SK-MEL-5 (cell line): ENCODE measurements at places on chromosomes 3 and 15.
A peak's percentile ranks its signal among the peaks of the same experiment; 100 is the strongest.

DNA sequence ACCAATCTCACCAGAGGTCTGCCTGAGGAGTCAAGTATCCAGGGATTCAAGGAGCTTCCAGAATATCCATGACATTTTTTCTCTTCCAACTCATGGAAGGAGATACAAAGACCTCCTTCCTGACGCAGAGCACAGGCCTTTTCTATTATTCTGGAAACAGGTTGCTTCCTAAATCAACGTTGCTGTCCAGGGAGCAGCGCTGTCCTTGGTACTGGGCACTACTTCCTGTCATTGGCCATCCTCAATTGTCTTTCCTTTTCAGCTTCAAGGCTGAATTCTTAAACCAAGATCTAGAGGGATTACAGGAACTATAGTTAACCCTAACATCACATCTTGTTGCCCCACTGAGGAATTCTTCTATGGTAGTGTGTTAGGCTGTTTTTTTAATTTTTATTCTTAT lies 50.4 kb upstream of the TBC1D21 start:
- peak; percentile 8 for DNase-seq

- DNase-seq, result peak; percentile 5
These were observed 6.8 kb upstream of the TRIM69 start for GRCh38 chr15:44729408-44730127.

- DNase-seq, result no peak
These were observed 1.2 kb downstream of the CLN6 start for GRCh38 chr15:68228143-68228970.

DNA sequence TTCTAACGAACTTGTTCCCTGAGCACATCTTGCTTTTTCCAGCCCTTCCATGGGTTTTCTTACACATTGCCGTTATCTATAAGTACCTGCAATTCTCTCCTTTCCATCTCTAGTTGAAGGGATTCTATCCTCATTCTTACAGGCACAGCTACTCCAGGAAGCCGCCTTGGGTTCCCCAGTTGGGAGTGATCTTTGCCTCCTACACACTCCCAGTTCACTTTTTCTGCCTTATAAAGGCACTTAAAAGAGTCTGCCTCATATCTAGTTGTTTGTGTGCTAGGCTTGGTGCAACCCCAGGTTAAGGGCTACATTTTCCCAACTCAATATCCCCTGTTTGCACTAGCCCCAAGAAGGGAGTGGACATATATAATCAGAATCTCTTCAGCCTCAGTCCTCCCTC lies 44.0 kb upstream of the IREB2 start:
- no peak for DNase-seq

- DNase-seq, result peak; percentile 53
These were observed at the start of gene CTSH for GRCh38 chr15:78944669-78945407. TSS of gene CTSH (minus strand) at chr15:78945046. CDS start at chr15:78944981, 65 bp downstream.

DNA sequence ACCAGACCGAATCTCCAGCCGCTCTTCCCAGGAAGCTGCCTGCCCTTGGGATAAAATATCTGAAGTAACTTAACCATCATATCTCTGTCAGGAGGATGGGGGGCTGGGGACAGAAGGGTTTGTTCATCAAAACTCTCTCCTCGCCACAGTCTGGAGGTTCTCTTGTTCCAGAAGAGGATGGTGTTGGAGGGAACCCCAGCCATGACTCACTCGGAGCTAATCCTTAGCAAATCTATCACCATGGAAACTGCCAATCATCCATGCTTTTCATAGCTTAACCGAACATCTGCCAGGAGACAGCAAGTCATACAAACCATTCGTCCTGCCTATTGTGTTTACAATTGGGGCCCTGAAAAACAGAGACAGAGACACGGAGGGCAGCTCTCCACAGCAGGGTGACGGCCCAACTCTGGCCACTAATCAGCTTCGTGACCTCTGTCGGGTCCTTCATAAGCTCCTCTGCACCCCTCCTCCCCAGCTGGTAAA lies 73.8 kb upstream of the HEG1 start:
- DNase-seq, result no peak

DNA sequence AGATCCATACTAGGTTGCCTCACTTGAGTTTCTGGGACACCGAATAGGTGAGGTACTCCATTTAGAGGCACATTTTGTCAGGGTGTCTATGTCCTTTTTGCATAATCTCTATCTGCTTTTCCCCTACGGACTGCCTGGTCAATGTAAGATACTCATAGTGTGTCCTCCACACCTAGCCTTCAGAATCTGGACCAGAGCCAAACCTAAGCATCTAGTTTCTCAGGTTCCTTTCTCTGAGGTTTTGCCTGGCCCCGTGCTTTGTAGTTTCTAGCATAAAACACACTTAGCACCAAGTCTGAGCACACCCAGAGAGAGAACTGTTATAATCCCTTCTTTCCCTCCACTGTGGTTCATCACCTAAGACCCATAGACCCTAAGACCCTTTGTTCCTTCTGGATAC lies 105.9 kb upstream of the MLF1 start:
- no peak for DNase-seq

GRCh38 chr15:77421370-77421700 lies 647 bp downstream of the HMG20A start:
- no peak for DNase-seq

DNA sequence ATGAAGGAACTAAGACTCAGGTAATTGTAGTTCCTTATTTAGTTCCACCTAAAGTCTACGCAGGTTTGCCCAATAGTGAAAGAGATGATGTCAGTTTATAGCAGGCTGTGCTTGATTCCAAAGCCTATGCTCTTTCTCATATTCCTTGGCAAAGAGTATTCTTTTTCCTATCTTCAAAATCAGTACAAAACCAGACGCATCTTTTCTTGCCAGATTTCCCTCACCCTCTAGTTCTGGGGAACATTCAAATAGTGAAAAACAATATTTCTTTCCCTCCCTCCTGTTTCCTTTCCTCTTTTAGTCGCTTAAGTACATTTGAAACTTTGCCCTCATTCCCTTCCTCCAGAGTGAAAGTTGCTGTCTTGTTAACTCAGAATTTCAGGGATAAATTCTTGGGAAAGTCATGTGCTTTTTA lies 134.6 kb upstream of the PDZRN3 start:
- no peak for DNase-seq

- no peak for DNase-seq
These were observed 126.8 kb upstream of the RASGRP1 start for GRCh38 chr15:38691377-38691776.

- no peak for DNase-seq
These were observed 50.0 kb upstream of the DGKG start for GRCh38 chr3:186411994-186412393.

GRCh38 chr3:182035324-182035723 lies 323.6 kb downstream of the SOX2 start:
- DNase-seq, result no peak

- DNase-seq, result no peak
These were observed 26.4 kb downstream of the GNB5 start for GRCh38 chr15:52164631-52165265.

GRCh38 chr15:73298522-73299245 lies 70.1 kb downstream of the HCN4 start:
- no peak for DNase-seq

- no peak for DNase-seq
These were observed 11.2 kb upstream of the HHLA2 start for GRCh38 chr3:108285176-108285575.

DNA sequence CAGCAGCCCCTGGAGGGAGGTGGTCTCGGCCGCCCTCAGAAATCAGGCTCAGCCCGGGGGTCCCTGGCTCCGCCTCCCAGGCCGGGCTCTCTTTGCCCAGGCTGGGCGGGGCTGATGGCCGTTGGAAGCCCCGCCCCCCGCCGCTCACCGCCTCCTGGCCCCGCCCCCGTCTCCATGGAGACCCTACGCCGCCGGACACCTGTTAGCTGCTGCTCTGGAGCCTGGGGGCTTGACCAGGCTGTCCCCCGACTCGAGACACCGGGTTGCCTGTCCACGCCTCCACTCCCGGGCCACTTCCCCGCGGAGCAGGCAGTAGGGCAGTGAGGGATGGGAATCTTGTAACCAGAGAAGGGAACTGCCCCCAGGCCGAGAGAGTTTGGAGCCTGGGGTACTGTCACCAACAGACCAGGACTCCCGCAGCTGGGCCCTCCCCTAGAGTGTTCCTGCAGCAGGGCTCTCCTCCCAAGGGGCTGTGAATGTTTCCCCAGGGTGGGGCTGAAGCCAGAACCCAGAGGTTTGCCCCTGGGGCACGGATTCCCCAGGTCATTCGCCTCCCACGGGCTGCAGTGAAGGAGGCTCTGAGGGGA lies 27.8 kb upstream of the RPL32 start:
- no peak for DNase-seq

DNA sequence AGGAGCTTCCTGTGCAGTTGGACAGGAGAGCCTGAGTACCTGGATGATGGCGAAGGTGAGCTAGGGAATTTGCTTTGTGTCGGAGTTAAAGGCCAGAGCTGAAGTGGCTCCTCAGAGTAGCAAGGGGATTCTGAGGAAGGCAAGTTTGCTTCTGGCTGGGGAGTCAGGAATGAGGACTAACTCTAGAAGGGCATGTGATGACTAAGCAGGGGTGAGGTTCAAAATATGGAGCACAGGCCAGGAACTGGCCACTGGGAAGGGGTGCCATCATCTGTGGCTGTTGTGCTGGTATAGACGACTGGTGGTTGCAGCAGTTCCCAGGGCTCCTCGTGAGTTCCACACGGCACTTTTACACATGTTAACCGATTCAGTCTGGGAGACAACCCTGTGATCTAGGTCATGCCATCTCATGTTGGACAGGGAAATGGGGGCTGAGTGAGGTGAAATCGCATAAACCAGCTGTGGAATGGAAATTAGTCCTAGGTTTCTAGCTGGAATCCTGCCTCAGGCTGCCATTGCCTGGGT lies 100.8 kb downstream of the EEFSEC start:
- no peak for DNase-seq

DNA sequence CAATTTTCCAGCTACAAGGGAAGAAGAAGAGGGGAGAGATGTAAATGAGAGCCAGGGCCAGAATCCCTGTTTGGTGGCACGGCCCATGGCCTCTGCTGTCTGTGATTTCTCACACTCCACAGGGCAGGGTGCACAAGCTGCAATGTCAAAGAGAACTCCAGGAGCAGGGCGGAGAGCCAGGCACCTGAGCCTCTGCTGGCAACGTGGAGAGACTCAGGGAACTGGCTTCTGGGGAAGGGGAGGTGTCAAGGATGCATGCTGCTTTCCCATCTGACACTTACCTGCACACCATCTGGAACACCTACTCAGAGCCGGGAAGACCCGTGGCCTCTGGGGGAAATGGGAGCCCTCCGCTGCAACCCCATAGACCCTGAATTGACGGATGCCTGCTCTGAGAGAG lies 507.5 kb upstream of the NR2F2 start:
- DNase-seq, result no peak

- DNase-seq, result no peak
These were observed 62.3 kb upstream of the CPOX start for GRCh38 chr3:98655666-98656065.

DNA sequence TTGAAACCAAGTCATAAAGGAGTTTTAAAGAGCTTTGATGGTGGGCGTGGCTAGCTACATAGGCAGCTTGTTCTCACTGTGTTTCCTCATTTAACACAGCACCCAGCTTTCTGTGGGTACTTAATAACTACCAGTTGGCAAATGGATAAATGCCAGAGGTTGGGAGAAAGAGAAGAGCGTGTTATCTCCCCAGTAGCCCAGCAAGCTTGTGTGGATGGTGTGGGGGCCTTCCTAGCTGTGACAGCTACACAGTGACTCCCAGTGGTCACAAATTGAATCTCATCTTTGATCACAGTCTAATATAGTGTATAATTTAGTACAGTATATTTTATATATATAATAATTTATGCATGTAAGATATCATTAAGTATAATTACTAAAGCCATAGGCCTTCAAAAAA lies 984.1 kb downstream of the EPHA3 start:
- peak; percentile 59 for DNase-seq

GRCh38 chr3:8371085-8371551 lies 130.5 kb upstream of the LMCD1 start:
- DNase-seq, result peak; percentile 28

DNA sequence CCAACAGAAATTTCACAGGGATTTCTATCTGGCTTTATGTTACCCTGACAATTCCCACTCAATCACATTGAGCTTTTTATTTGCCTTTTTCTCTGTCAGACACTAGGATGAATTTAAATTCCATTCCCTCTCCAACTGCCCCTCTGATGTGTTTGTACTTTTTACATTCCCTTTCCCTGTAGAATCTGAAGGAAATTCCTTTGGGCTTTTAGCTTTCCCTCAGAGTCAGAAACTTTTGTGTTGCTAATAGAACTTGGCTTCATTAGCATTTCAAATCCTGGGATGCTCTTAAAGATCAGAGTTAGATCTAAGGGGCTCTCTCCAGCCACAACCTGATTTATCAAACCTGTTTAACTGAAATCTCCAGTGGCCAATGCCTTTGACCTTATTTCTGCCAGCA lies 7.9 kb upstream of the RARB start:
- DNase-seq, result no peak

GRCh38 chr3:42935472-42935871 lies 29.5 kb downstream of the ZNF662 start:
- DNase-seq, result no peak

DNA sequence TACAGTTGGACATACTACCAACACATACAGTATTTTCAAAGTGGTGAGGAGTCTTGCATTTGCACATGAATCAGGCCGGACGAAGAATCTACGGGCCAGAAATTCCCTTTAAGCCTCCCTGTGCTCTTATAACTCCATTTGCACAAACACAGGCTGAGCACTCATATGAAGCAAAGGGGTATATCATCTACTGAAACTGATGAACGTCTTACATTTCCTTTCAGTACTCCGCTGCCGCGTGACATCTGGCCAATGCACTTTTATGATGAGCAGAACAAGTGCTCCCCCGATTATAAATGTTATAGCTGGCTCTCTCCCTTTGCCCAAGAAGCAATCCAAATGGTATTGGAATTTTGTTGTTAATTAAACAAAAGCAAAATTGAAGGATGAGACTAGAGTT lies 110.3 kb upstream of the ICE2 start:
- DNase-seq, result no peak

- no peak for DNase-seq
These were observed 62.0 kb upstream of the TFRC start for GRCh38 chr3:196143708-196144382.

DNA sequence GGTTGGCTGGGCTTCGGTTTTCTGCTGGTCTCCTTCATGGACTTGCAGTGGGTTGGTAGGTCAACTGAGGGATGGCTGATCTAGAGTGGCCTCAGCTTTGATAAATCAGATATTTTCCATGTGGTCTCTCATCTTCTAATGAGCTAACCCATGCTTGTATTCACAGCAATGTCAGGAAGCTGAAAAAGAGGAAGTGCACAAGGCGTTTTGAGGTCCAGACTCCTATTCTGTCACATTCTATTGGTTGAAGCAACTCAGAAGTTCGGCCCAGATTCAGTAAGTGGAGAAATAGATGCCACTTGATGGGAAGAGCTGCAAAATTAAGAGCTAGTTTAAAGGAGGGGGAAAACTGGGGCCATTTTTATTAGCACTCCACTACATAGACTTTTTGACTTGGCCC lies 361.2 kb downstream of the DIPK2A start:
- DNase-seq, result no peak

DNA sequence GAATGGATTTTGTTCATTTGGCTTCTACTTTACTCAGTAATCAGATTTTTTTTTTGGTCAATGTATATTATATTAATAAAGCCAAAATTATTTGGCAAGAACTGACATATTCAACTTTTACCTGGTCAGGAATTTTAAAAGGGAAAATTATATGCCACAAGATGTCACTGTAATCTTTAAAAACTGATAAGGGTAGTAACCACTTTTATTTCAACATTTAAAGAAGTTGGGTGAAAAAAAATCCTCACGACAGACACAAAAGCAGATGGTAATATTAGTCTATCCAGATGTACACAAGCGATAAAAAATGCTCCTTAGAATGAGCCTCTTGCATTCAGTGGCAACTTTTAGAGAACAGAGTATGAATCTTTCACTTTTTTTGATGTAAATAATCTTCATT lies 101.9 kb downstream of the SERPINI1 start:
- peak; percentile 14 for DNase-seq

GRCh38 chr3:59432665-59433064 lies 382.8 kb upstream of the CFAP20DC start:
- DNase-seq, result no peak
